ENCODE measurements at places on chromosomes 6 and 20.
A peak's percentile ranks its signal among the peaks of the same experiment; 100 is the strongest.

- no peak for DNase-seq
Measured at GRCh38 chr20:2984028-2984501, 59.4 kb upstream of the GNRH2 start.

DNA sequence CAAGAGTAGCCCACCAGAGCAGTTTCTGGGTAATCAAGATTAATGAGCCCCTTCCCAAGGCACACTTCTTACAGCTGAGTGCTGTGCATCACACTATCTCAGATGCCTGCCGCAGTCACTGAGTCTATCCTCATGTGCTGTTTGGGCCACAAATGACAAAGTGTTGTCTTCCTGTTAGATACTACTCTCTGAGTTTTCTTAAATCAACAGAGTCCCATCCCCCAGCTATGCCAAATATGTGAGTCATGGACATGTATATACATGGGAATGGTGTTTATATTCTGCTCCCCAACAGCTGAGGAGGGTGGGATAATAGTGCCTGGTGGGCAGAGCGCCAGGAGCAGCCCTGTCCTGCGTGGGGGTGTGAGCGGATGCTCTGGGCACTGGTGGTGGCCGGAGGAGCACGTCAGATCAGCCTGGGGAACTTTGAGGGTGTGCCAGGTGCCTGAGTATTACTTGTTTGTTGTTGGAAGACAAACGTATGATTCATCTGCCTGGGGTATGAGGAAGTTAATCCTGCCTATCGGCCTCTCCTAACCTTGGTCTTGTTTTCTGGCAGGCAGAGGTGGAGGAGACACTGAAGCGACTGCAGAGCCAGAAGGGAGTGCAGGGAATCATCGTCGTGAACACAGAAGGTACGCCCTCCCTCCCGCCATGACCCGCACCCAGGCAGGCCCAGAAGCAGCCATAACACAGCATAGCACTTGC lies 9.6 kb downstream of the DYNLRB1 start:
- DNase-seq = peak; percentile 94

DNA sequence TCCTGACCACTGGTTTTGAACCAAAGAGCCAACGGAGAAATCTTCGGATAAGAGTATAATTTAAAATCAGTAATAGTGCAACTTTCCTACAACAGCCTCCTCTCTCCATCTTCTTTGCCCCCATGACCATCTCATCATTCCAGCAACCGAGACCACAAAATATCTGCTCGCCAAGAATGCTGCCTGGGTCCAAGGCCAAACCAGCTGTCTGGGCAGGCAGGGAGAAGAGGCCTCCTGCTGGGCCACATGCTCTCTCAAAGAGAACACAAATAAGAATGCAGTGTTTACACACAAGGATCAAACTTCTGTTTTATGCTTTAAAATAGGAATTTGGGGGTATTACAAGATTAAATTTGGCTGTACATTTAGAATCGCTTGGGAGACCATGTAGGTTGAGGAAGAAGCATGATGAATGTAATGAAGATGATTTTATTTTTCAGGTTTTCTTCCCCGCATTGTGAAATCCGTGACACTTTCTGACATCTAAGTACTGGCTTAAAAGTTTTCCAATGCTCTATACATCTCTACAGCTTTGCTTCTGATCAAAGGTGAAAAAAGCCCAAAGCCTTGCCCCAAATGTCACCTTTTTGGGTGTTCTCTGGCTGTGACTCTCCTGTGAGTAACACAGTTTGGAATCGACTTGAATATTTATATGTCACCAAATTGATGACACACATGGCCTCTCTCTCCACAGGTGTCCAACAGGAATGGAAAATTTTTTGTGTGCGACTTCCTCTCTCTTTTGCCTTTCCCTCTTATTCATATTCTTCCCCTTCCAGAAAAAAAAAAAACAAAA lies 79.4 kb upstream of the PROKR2 start:
- DNase-seq = no peak

GRCh38 chr20:44099832-44100231 lies 87.2 kb downstream of the JPH2 start:
- no peak for DNase-seq

- no peak for DNase-seq
Measured at GRCh38 chr20:31580706-31581105, 24.4 kb upstream of the ID1 start.

DNA sequence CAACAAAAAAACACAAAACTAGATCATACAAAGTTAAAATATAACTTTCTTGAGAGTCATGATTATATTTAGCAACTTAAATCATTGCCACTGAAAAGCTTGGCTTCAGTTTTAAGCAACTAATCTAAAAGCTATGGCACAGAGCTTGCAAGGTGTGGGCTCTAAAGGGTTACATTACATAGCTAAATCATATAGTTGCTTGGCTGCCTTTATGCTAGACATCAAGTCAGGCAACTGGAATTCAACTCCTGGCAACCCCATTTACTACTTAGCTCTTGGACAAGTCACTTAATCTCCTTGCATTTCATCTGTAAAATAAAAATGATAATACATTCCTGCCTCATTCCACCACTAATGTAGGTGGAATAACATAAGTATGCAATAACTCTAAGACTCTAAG lies 40.9 kb upstream of the GCM1 start:
- DNase-seq = no peak

DNA sequence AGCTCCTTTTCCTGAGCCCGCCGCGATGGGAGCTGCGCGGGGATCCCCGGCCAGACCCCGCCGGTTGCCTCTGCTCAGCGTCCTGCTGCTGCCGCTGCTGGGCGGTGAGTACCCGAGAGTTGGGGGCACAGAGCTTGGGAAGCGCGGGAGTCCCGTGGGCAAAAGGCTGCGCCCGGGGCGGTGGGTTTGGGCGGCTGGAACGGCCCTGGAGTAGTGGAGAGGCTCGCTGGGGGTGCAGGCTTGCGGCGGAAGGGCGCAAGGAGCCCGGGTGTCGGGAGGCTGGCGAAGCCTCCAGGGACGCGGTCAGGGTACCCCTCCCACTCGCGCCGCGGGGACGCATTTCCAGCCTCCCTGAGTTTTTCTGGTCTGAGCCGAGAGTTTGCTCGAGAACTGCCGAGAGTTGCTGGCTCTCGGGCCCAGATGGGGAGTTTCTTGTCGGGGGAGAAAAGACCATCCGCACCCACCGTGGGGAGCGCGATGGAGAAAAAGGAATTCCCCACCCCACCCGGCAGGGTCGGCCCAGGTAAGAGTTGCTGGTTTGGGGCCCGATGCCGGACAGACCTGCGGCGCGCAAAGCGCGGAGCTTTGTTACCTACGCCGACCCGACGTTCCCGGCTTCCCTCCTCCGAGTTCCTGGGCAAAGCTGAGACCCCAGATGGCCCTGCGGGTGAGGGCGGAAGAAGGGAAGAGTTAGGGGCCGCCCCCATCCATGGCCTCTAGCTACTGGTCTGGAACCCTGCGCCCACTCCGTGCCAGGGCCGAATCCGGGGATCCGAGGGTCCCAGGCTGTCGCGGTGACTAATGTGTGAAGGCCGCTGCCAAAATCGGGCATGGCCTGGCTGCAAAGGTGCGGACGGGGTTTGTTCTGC lies 584 bp downstream of the PTK7 start:
- peak; percentile 42 for DNase-seq

- no peak for DNase-seq
Measured at GRCh38 chr6:110352563-110353262, 5.4 kb downstream of the METTL24 start.

GRCh38 chr6:113362301-113363047 lies 494.7 kb upstream of the MARCKS start:
- DNase-seq = no peak

GRCh38 chr20:20253744-20254330 lies 114.1 kb upstream of the INSM1 start:
- DNase-seq = no peak

DNA sequence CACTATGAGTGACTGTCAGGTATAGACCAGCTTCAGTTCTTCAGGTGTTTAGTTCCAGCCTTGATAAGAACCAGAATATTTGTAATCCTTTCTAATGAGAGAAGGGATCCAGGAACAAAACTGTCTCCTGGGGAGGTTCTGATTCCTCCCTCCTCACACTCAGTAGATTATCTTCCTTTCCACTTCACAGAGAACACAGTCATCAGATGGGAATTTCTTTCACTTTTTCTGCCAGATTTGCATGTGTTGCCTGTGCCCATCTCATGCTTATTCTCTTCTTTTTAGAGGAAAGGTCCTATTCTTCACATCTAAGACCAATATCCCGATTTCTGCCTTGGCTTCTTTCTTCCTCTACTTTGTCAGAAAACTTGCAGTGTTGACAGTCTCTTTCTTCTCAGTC lies 50.8 kb downstream of the CD109 start:
- no peak for DNase-seq

GRCh38 chr6:7067305-7067704 lies 40.5 kb upstream of the RREB1 start:
- DNase-seq = no peak

- DNase-seq = no peak
Measured at GRCh38 chr6:145763742-145764141, 28.4 kb upstream of the EPM2A start.

- DNase-seq = no peak
Measured at GRCh38 chr6:7974938-7975763, 64.6 kb upstream of the TXNDC5 start.

DNA sequence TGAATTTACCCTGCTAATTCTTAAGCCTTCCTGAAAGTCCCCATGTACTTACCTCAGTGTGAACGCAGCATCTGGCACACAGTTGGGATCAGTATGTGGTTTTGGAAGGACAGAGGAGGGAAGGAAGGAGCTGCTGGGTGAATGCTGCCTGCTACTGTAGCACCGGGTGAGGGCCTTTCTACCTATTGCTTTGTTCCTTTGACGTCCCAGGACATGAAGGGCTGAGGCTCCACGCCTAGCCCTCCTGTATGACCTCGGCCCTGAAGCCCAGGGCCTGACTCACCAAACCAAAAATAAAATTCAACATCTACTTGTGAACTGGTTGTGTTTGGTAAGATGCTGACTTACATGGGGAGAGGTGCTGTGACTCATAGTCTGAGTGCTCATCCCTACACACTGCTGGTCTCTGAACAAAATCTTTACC lies 51.1 kb downstream of the ARID1B start:
- DNase-seq = no peak

GRCh38 chr6:96116674-96117073 lies 100.9 kb downstream of the FUT9 start:
- peak; percentile 60 for DNase-seq

DNA sequence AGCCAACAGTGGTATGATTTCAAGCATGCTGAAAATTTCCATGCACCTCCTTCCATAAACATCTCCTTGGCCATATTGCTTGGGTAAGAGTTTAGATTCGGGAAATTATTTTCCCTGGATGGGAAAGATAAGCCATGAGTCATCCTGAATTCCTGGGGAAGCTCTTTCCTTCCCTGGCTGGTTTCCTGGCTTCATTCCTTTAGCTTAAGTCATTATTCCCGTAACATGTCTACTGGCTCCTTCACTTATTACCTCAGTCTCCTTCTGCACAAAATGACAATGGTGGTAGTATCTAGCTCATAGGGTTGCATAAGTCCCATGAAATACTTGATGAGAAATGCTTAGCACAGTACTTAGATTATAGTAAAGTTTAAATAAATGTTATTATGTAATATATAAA lies 27.6 kb downstream of the TINAG start:
- DNase-seq = peak; percentile 5

GRCh38 chr6:44599672-44600071 lies 212.2 kb downstream of the CDC5L start:
- DNase-seq = no peak

DNA sequence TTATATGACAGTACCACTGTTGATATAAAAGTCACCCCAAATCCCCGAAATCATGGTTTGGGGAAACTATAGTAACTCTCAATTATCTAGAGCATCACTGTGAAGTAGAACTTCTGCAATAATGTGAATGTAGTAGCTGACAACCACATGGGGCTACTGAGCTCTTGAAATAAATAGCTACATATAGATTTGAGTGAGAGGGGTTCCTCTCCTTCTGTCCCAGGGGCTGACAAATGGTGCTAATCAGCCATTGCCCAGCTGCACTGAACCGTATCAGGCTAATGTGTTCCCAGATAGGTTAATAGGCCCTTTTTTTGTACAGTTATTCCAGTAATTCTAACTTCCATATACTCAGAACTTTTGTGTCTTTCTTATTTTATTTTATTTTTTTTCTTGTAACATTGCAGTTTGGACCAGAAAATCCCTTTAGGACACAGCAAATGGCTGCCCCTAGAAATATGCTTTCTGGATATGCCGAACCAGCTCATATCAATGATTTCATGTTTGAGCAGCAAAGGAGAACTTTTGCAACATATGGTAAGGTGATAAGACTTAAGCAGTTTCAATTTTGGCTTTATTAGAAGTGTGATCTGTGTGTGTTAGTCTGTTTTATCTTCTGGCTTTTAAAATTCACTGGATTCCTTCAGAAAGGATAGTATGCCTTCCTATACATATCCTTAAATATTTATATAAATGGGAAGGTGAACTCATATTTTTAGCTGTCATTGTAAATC lies 21.1 kb downstream of the CDC40 start:
- no peak for DNase-seq

DNA sequence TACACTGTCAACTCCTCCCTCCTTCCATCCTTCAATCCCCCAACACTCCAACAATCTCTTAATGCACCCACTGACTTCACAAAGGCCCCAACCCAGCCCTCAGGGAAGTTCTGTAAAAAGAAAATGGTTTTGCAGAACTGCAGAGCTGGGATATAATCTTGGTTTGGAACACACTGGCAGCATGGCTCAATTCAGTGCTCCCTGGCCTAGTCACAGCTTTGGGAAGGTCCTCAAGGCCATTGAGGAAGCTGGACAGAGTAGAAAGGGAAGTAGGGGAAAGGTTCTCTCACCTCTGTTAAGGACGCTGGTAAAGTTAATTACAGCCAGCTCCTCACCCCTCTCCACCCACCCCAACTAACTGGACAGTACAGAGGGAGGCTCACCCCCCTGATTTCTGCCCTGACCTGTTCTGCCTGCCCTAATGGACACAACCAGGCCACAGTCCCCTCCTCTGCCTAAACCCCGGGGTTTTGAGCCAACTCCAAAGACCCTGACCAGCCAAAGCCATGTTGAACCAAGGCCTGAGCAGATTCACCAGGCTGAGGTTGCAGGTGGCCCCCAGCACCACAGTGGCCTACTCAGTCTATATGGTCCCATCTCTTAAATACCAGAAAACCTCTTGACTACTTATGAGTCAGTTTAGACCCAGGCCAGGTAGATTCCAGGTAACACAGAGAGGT lies 49.2 kb downstream of the MAFB start:
- no peak for DNase-seq

GRCh38 chr6:132132422-132132821 lies 181.2 kb upstream of the CCN2 start:
- DNase-seq = no peak

DNA sequence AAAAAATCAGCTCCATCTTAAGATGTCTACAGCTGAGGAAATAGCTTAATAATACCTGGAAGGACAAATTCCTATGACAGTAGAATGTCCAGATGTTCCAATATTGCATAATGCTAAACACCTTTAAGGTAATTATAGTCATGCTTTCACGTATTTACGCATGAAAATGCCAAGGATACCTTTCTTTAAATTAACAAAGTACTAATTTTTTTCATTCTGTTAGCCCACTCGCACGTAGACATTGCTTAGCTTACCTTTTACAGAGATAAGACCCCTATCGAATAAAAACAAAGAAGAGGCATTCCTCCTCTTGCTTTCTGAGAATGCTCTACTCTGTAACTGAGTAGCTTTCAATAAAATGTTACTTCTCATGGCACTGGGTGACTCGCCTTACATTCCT lies 4.4 kb upstream of the GSTA4 start:
- no peak for DNase-seq

Measured in T47D (cell line).